Activated CD4-positive, CD25-positive, alpha-beta regulatory T cell treated with anti-CD3 and anti-CD28 coated beads, Interleukin-2, amount 50 U/mL, for 72 hours (primary cell): ENCODE measurements at places on chromosomes 3 and 15.

- no peak for DNase-seq
These were observed 47.3 kb downstream of the ITGA11 start for GRCh38 chr15:68384451-68385239.

GRCh38 chr15:70088887-70089691, 8.6 kb downstream of the TLE3 start:
- DNase-seq: no peak

- no peak for DNase-seq
These were observed 57.7 kb downstream of the MESD start for GRCh38 chr15:80931721-80932512.

DNA sequence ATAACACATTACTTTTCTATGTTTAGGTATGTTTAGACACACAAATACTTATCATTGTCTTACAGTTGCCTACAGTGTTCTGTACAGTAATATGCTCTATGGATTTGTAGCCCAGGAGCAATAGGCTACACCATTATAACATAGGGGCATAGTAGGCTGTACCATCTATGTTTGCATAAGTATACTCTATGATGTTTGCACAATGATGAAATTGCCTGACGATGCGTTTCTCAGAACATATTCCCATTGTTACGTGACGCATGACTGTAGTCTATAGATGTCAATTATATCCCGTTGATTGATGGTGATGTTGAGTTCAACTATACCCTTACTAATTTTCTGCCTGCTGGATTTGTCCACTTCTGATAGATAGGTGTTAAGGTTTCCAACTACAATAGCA, 139.4 kb upstream of the PFN2 start:
- no peak for DNase-seq

- no peak for DNase-seq
These were observed 59.4 kb upstream of the CD96 start for GRCh38 chr3:111482574-111482973.

DNA sequence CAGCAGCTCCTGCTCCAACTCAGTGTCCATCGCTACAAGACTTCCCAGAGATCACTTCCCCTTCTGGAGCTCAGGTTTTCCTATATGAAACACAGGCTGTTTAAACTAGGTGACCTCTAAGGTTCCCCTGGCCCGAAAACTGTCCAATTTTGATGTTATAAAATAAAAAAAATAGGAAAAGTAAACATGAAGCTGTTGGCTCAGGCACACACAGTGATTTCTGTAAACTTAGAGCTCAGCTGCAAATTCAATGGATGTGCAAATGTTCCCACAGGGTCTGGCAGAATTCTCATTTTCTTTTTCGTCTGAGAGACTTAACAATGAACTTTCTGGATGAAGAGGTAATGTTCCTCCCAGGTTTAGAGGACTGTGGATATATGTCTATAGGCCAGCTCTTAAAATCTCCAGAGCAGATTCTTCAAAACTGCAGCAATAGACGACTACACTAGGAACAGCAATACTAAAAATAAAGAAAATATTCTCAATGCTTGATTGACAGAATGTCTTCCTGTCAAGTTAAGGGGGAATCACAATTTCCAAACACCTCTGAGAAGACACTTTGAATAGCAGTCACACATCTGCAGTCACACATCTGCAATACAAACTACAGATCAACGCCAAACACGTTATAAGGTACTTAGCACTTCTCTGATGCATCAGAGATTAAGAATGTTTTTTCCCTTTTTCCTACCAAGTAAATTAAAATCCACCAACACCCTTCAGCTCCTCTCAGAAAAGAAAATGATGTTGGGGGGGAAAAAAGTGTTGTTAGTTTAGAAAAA, 2.8 kb downstream of the NUP210 start:
- no peak for DNase-seq

- no peak for DNase-seq
These were observed 14.4 kb downstream of the HES1 start for GRCh38 chr3:194150252-194150934.
